CD4-positive, alpha-beta memory T cell (primary cell): ENCODE measurements at places on chromosomes 2 and 18. TPM values are rescaled to one million over a fixed set of nuclear protein-coding genes. Genes with fewer than 3 reads are reported as not detected.

Gene SERPINB2
- total RNA-seq, result 1.2 TPM

Gene TXNDC2
- total RNA-seq, result not detected

Gene DYSF
- 0.28 TPM for total RNA-seq

Gene COBLL1
- total RNA-seq, result not detected

Gene CDKL4
- not detected for total RNA-seq

Gene SPC25
- total RNA-seq, result not detected

Gene NGEF
- total RNA-seq, result not detected

Gene DRC1
- not detected for total RNA-seq

Gene FAM237A
- not detected for total RNA-seq

Gene SPDYA
- total RNA-seq, result 4.5 TPM

Gene SPIRE1
- total RNA-seq, result 1.7 TPM

Gene GKN1
- not detected for total RNA-seq

Gene ABCB11
- total RNA-seq, result not detected

Gene GPAT2
- total RNA-seq, result 3.3 TPM

Gene WDPCP
- 13.2 TPM for total RNA-seq

Gene PLCL1
- 17.6 TPM for total RNA-seq

Gene CRACDL
- 1.1 TPM for total RNA-seq

Gene SLC35F6
- total RNA-seq, result 22.2 TPM

Gene EVX2
- not detected for total RNA-seq

Gene NOSTRIN
- not detected for total RNA-seq

Gene CHST9
- total RNA-seq, result not detected

Gene ANKRD12
- total RNA-seq, result 262 TPM

Gene RBM44
- total RNA-seq, result 1.1 TPM

Gene OR6B2
- total RNA-seq, result not detected

Gene PUS10
- 7.0 TPM for total RNA-seq

Gene SH2D6
- total RNA-seq, result 1.5 TPM

Gene PHLPP1
- 6.3 TPM for total RNA-seq

Gene CBLN2
- total RNA-seq, result not detected

Gene PDE11A
- total RNA-seq, result not detected

Gene SLC5A7
- total RNA-seq, result not detected

Gene ZRANB3
- total RNA-seq, result 3.3 TPM

Gene CLEC4F
- not detected for total RNA-seq

Gene HTR2B
- not detected for total RNA-seq

Gene KIF1A
- not detected for total RNA-seq

Gene UGGT1
- total RNA-seq, result 56.8 TPM

Gene LRP1B
- not detected for total RNA-seq

Gene VWA3B
- total RNA-seq, result not detected

Gene GALNT1
- total RNA-seq, result 32.0 TPM

Gene TPRKB
- total RNA-seq, result 31.7 TPM

Gene CAMKMT
- 16.2 TPM for total RNA-seq

Gene CXCR4
- 308 TPM for total RNA-seq

Gene TSPYL6
- total RNA-seq, result not detected

Gene CNTNAP5
- not detected for total RNA-seq

Gene THAP4
- 27.8 TPM for total RNA-seq

Gene ERBB4
- not detected for total RNA-seq

Gene LRP2
- not detected for total RNA-seq
